Heart left ventricle (tissue), 16 donors: ENCODE measurements at places on chromosomes 6 and 20.

DNA sequence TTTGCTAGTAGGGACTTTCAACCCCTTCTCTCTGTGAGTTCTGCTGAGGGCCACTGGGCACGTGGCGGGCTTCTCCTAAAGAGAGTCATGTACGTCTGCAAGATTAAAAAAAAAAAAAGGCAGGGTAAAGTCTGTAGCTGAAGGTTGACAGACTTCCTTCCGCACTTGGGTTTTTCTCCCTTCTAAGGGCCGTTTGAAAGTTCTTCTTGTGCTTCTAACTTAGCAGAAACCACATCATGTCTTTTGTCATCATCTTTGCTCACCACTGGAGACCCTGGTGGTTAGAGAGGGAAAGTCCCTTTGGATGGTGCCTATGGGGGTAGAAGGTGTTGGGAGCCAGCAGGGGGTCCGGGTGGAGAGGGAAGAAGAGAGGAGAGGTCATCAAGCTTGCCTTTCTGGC, 31.4 kb downstream of the PRDM1 start:
- H3K27me3 ChIP-seq = no peaks in the 10 kb centered on the region
- no peaks in the 10 kb centered on the region for H3K4me1 ChIP-seq
- H3K27ac ChIP-seq = no peak overlapping the region
- no peak overlapping the region for H3K4me3 ChIP-seq
- no peak for DNase-seq
- no peaks in the 10 kb centered on the region for H3K36me3 ChIP-seq

GRCh38 chr6:128311944-128312570, 208.3 kb downstream of the PTPRK start:
- no peak overlapping the region for H3K4me3 ChIP-seq
- H3K27me3 ChIP-seq = no peaks in the 10 kb centered on the region
- no peak overlapping the region for H3K27ac ChIP-seq
- DNase-seq = no peak
- H3K36me3 ChIP-seq = no peaks in the 10 kb centered on the region

DNA sequence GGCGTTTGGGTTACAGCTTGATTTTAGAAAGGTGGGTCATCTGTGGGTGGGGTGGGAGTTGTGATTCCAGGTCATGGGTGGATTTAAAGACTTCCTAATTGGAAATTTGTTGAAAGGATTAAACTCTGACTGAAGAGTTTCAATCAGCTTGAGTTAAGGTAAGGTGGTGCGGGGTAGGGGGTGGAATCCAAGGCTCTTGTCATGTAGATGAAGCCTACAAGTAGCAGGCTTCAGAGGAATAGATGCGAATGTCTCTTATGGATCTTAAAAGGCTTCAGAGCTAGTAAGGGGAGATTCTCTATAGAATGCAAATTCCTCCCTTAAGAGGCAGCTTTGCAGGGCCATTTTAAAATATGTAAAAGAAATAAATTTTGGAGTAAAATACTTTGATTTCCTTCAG, 645.3 kb downstream of the FRK start:
- no peaks in the 10 kb centered on the region for H3K36me3 ChIP-seq
- no peak overlapping the region for H3K4me3 ChIP-seq
- no peaks in the 10 kb centered on the region for H3K27me3 ChIP-seq
- H3K4me1 ChIP-seq = no peaks in the 10 kb centered on the region
- no peak for DNase-seq

GRCh38 chr20:54474046-54474445, 1.3 kb upstream of the DOK5 start:
- peaks cover 14% of the 10 kb centered on the region for H3K4me1 ChIP-seq
- H3K4me3 ChIP-seq = no peak overlapping the region
- no peaks in the 10 kb centered on the region for H3K36me3 ChIP-seq
- no peak for DNase-seq
- H3K27me3 ChIP-seq = peaks cover 31% of the 10 kb centered on the region
- no peak overlapping the region for H3K27ac ChIP-seq

- H3K4me1 ChIP-seq = peaks cover 4% of the 10 kb centered on the region
- no peaks in the 10 kb centered on the region for H3K36me3 ChIP-seq
- no peak for DNase-seq
- H3K27ac ChIP-seq = peak overlapping the region; percentile 41
- H3K4me3 ChIP-seq = peak overlapping the region; percentile 8
These were observed 58.6 kb upstream of the ZNF217 start for GRCh38 chr20:53652090-53652858.

- H3K4me1 ChIP-seq = peaks cover 49% of the 10 kb centered on the region
- peaks cover 58% of the 10 kb centered on the region for H3K36me3 ChIP-seq
- peak overlapping the region; percentile 99 for H3K27ac ChIP-seq
These were observed 859 bp downstream of the PPP1R10 start for GRCh38 chr6:30615958-30616810.

DNA sequence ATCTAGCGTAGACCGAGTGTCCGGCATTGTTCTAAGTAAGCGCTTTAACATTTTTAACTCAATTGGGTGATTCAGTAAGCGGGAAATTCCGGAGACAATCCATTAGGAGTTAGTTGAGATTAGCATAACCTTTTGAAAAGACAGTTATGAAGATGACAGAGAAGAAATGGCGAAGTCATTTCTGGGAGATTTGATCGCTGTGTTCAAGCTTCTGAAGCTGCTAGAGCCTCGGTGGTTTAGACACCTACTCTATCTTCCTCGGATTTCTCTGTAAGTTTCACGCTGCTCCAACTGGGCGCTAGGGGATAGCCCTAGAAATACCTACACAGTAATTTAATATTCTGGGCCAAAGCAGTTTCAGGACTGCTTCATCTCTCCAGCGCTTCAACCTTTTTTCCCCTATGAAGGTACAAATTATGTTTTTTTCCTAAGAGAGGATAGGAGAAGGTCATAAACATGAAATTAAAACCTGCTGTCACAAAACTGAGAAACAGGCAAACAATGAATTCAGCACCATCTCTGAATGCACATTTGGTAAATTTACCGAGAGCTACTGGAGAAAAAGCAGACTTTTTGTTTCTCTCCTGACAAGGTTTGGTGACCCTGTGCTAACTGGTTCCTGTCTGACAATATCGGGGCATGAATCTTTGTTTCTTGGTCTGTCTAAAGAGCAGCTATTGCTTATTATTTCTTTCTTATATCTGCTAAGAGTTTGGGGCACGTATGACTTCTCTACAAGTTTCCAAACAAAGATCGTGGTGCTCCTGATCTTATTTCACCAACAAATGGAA, 22.4 kb downstream of the ZNF311 start:
- H3K27ac ChIP-seq = peak overlapping the region; percentile 61
- peaks cover 3% of the 10 kb centered on the region for H3K4me1 ChIP-seq
- no peak for DNase-seq

- H3K36me3 ChIP-seq = peaks cover 44% of the 10 kb centered on the region
- H3K27me3 ChIP-seq = no peaks in the 10 kb centered on the region
- H3K4me3 ChIP-seq = no peak overlapping the region
These were observed 311.2 kb downstream of the ESR1 start for GRCh38 chr6:152118678-152119077.

- no peaks in the 10 kb centered on the region for H3K36me3 ChIP-seq
- H3K27ac ChIP-seq = no peak overlapping the region
- no peak overlapping the region for H3K4me3 ChIP-seq
- DNase-seq = no peak
- H3K27me3 ChIP-seq = no peaks in the 10 kb centered on the region
- H3K4me1 ChIP-seq = no peaks in the 10 kb centered on the region
These were observed 8.5 kb upstream of the ANGPT4 start for GRCh38 chr20:924639-925038.
